ENCODE measurements at places on chromosomes 2 and 18.
A peak's percentile ranks its signal among the peaks of the same experiment; 100 is the strongest.

DNA sequence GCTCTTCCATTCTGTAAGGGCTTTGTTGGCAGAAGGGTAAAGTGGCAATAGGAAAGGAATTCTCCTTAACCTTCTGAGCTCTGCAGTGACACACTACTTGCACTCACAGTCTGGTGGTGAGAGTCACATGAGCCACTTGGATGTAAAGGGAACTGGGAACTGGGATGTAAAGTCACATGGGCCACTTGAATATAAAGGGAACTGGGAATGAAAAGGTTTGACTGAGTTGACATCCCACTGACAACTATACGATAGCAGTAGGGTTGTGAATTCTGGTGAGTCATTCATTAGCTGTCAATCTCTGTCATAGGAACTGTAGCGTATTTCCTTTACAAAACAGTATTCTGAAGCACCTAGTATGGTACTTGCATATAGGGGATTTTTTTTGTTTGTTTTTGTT is 5.5 kb downstream of the RPE start:
- no peak for DNase-seq

DNA sequence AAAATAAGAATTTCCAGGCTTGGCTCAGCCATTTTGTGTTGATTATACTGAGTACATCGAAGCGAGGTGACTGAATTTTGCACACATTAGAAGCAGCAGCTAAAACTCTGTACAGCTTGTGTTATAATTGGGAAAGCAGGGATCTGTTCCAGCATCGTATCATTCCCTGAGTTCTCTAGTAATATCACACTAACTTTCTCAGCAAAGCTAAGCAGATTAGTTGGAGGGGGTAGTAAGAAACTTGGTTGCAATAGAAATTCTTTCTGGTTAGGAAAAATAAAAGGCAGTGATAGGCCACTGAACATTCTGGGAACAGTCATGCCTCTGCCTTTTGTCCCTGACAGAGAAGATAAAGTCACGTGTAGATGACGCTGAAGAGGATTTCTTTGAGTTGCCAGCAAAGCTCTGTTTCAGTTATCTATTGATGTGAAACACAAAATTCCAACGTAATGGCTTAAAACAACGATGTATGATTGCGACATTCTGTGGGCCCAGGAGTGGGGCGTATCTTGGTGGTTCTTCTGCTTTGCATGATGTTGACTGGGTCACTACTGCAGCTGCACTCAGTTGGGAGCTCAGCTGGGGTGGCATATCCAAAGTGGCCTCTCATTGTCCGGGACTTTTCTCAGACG is 202.1 kb upstream of the MEX3C start:
- no peak for DNase-seq

DNA sequence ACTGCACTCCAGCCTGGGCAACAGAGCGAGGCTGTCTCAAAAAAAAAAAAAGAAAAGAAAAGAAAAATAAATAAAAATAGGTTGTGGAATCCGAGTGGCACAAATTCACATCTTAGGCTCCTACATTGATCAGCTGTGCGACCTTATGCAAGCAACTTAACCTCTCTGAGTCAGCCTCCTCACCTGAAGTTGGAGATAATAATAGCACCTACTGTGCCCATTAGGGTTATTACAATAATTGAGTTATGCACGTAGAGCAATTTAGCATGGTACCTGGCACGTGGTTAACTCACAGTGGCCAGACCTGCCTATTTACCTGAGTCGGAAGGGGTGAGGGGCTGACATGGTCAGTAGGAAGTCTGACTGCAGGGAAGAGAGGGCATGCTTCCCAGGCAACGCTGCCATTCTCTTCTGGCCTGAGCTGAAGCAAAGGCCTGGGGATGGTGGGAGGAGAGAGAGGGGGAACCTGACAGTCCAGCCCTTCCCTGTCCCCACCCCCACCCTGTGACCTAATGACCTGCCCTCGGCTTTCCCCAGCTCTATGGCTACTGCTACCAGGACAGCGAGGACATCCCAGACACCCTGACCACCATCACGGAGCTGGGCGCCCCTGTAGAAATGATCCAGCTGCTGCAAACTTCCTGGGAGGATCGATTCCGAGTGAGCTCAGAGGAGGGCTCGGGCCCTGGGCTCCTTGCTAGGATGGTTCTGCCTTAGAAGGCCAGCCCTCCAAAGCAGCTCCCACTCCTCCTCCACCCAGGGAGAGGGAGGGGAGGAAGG is 5.1 kb downstream of the PKDCC start:
- DNase-seq: no peak

DNA sequence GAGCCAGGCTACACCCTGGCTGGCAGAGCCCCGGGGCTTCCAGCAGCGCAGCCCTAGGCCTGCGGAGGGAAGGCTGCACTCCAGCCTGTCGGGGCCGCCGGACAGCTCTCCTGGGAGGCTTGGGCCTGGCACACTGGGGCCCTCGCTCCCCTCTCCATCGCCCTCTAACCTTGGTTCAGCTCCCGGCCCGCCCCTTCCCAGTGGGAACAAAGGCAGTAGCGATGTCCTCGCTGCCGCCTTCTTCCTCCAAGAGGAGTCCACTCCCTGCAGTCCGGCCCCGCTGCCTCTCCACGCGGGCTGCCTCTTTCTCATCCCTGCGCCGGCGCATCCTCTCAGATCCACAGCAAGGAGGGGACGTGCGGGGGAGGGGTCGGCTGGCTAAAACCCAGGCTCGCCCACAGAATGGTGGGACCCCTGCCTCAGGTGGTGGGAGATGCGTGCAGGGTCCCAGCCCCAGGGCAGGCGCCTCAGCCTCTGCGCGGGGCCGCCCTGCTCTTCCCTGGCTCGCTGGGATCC is 138.1 kb downstream of the TWIST2 start:
- DNase-seq: no peak

DNA sequence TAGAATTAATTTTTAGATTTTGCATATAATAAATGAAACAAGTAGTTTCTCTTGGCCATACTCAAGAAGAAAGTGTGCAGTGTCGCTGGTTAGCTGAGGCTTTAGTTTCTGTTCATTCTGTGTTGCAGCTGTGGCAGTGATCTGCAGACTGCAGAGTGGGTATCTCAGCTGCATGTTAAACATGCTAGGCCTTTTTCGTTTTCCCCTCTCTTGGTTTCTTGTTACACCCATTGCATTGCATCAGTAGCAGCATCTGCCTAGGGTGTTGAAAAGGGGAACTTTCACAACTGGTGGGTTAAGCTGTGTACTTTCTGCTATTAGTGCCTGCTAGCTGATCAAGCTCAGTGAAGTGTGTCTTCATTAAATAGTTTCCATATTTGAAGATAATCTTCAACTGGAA is 51.3 kb downstream of the ACSL3 start:
- DNase-seq: no peak

DNA sequence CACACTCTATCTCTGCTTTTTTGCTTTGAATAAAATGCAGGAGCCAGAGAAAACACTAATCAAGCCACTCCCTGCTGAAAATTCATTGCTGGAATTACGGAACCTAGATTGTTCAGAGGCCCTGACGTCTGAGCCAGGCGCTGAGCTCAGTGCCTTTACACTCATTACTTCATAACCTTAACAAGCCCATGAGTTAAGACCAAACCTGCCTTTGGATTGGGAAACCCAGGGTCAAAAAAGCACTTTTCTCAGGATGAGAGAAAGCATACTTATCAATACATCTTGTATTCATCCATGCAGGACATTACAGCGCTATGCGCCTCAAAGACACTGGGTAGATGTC is 762 bp downstream of the INO80C start:
- no peak for DNase-seq

- DNase-seq: no peak
These were observed 142.8 kb upstream of the ID2 start for GRCh38 chr2:8538931-8539621.

DNA sequence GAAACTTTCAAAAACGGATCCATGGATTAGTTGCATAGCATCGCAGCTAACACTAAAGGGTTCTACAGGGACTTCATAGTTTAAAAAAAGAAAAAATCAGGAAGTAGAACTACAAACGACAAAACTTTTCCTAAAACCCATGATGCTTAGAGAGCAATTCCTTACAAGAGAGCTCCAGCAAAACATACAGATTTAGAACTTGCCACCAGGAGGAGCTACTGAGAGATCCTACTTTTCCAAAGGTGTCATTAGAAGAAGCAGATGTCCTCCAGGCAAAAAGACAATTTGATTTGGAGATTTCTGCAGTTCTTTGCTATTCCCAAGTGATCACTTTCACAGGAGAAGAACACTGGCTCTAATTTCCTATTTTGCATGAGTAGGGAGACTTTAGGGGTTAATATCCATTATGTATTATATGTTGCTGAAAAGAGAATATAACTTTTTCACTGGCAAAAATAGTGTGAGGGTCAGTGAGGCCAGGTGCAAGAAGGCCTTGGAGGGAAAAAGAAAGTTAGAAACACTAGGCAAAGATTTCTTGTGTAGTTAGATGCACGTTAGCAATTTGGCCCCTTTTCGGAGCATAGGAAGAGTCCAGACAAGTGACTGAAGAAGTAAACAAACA is 436.2 kb downstream of the SUCLG1 start:
- peak; percentile 18 for DNase-seq

- DNase-seq: no peak
These were observed 32.3 kb upstream of the C18orf32 start for GRCh38 chr18:49519101-49519971.

DNA sequence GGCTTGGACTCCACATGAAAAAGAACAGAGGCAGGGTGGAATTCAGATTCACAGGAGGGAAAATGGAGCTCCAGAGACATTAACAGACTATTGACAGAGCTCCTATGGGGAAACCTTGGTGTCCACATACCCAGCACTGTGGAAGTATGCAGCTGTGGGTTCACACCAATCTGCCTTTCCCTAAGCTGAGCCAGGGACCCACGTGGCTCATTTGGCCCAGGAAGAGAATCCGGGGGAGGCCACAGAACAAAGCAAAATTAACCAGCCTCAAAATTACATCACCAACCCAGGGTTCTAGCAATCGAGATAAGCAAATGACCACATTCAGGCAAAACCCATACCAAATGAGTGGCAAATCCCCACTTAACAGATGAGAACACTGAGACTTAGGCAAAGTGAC is 105.8 kb upstream of the TWIST2 start:
- no peak for DNase-seq

DNA sequence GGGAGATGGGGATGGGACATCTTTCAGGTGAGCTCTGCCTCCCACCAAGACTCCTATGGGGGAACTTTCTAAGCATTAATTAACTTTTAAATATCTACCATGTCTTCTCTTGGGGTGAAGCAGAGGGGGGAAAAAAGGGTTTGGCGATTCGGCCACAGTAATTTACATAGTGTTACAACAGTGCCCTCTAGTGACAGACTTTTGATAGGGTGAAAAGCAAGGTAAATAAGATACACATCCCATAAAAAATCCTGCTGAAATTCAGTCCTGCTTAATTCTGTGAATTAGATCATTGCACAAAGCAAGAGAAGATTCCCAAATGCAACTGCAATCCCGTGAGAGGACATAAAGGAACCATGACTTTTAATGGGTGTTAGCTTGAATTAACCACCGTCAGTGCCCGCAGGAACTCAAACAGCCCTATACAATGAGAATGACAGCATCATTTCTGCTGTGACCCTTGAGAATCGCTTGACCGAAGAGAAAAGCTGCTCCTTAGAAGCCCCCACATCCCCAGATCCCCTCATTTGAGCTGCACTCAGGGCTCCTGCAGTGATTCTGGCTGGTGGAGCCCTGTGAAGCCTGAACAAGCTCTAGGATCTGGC is 32.8 kb downstream of the FAM124B start:
- DNase-seq: no peak

GRCh38 chr2:24259316-24259715 is 84.5 kb downstream of the FAM228A start:
- no peak for DNase-seq

DNA sequence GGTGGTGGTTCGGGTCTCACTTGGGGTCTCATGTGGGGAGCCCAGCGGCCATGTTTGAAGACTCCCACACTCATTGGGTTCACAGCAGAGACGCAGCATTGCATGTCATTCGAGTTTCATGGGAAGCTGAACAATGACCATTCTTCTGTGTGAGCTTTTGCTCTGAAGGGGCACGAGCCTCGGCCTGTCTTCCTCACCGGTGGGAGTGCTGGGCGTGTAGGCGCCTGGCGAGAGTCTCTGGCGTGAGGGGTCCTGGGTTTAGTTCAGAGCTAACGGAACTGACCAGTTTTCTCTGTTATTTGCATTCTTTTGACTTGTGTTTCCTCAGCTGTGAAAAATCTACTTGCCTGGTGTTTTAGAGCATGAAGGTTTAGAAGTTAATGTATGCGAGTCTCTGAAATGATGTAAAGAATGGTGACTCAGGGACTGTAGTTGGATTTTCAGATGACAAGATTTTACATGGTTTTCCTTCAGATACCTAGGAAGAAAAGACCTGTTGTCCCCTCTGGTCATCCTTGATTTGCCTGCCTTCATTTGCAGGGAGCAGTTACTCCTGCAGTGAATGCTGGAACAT is 98.1 kb downstream of the ARMC9 start:
- DNase-seq: no peak

DNA sequence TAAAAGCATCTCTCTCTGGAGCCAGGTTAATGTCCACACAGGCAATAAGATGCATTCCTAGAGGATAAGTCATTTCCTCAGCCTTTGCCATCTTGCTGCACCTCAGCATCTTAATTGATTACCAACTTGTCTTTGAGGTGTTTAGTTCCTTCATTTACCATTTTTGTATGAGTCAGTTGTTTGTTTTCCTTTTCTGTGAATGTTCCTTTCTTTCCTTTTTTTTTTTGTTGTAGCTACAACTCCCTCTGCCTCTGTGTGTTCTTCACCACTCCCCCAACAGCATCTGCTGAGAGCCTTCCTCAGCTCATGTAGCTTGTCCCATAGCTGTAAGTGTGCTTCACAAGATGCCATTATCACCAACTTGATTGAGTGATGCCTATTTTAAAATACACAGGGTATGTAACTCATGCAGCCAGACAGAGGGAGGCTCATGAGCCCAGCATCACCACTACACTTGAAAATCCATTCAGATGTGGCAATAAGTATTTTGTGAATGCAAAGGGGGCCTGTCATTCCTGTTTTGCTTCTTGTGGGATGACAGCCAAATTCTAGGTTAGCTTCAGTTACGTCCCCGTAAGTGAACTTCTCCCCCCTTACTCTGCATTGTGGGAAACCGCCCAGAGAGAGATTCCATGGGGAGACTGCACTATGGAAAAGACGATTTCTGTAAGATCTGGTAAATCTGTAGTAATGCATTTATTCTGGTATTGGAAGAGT is 315.9 kb upstream of the ZEB2 start:
- no peak for DNase-seq

DNA sequence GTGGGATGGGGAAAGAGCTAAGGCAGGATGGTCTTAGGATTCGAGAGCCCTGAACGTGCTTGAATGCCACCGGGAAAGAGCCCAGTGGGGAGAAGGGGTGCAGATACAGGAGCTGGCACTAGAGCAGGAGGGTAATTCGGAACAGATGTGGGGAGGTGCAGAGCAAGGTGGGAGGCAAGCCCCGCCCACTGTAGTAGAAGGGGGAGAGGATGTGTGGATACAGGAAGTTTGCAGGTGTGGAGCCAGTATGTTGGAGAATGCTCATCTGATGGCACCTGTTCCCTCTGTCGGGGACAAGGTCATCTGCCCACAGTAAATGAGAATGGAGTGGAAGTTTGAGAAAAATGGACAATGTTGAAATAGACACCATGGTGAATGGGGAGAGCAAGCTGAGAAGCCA is 28.8 kb downstream of the CHST10 start:
- DNase-seq: no peak
